ENCODE measurements at places on chromosomes 12 and 14. TPM values are rescaled to one million over a fixed set of nuclear protein-coding genes. Genes with fewer than 3 reads are reported as not detected.

DNA sequence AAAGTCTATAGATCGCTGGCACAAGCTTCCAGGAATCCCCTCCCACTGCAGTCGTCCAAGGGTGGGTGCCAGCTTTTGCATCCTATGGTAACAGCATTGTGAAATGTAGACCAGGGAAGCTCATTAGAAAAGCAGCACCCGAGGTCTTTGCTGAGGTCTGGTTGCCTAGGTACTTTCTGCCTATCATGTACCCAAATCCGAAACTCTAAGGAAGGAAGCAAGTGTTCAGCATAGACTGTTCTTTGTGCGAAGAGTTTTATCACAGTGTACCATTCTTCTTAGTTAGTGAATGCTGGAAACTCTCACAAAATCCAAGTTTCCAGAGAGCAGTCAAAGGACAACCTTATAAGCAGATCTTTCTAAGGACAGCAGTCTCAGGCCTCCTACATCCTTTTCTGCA, 1532.7 kb upstream of the TMEM132C start:
- DNase-seq: no peak

- no peak for DNase-seq
Measured at GRCh38 chr12:1880153-1880845, 38.2 kb downstream of the CACNA2D4 start.

DNA sequence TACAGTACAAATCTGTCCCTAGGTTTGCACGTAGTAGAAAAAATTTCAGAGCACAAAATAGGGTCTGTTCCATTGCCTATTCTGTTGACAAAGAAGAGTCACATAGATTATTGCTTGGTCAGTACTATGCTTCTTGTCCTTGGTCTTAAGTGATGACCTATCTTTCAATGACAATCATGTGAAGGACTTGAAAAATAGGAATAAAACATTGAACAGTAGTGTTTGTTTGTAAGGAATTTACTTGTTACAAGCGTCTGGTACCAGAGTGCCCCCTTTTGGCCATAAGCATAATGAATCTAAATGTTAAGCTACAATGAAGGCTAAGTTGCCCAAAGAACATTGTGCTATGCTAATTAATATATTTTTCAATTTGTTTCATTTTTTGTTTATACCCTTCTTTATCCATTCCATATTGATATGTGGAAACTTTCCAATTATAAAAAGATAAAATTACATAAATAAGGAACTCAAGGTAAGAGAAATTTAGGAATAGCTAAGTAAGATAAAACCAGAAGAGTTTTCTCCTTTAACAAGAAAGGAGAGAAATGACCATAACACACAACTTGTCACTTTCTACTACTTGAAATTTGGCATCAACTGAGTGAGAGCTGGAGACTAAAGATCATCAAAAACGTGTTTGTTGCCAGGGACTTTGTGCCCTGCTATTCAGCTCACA, 204.7 kb downstream of the EPS8 start:
- no peak for DNase-seq

GRCh38 chr12:47752552-47752951, 6.1 kb downstream of the RAPGEF3 start:
- no peak for DNase-seq

DNA sequence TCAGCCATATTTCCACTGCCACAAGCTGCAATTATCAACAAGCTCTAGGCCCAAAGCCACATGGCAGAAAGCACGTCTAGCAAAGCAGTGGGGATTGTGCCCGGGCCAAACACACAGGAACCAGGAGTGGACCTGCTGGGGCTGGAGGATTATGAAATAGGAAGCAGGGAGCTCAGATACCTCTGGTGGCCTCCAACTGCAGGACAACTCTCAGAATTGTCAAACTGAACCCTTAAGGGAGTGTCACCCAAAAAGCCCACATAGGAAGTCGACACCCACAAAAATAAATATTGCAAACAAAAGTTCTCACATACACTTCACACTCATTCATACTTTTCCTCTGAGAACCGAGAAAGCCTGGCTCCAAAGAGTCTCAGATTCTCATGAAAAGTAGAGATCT, 26.1 kb downstream of the KCTD10 start:
- DNase-seq: no peak

GRCh38 chr12:74963867-74964331, 245.7 kb downstream of the KCNC2 start:
- no peak for DNase-seq

DNA sequence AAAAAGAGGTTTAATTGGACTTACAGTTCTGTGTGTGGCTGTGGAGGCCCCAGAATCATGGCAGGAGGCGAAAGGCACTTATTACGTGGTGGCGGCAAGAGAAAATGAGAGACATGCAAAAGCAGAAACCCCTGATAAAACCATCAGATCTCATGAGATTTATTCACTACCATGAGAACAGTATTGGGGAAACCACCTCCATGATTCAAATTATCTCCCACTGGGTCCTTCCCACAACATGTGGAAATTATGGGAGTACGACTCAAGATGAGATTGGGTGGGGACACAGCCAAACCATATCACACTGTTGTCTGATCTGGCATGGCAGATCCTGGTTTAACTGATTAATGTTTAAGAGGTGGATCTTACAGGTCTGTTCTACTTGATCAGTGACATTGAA, 5.6 kb downstream of the DDX47 start:
- DNase-seq: no peak

DNA sequence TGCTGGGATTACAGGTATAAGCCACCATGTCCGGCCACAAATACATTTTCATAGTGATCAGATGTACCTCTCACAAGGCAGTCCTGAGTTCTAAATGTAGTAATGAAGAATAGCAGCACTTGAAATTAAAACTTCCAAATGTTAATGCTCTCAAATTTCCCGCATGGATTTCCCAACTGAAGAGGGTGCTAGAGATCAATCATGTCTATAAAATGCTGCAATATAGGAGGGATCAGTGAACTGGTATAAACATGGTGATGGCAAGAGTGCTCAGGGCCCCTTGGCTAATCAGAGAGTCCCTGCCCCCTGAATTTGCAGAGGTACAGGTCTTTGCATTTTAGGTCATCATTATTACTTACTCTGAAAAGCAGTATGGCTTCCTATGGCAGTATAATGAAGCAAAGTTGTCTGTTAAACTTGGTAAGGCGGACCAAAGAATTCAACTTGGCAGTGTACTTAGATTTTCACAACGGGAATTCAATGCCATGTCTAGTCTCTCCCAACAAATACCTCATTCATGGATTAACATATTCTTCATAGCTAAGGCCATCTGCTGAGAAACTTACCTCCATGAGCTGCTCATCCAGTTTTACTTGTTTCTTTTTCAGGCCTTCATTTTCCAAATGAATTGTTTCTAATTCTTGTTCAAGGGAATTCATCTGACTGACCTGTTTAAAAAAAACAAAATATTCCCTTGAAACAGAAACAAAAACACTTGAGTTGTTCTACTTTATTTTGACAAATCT, 67.0 kb upstream of the SAV1 start:
- DNase-seq: no peak

DNA sequence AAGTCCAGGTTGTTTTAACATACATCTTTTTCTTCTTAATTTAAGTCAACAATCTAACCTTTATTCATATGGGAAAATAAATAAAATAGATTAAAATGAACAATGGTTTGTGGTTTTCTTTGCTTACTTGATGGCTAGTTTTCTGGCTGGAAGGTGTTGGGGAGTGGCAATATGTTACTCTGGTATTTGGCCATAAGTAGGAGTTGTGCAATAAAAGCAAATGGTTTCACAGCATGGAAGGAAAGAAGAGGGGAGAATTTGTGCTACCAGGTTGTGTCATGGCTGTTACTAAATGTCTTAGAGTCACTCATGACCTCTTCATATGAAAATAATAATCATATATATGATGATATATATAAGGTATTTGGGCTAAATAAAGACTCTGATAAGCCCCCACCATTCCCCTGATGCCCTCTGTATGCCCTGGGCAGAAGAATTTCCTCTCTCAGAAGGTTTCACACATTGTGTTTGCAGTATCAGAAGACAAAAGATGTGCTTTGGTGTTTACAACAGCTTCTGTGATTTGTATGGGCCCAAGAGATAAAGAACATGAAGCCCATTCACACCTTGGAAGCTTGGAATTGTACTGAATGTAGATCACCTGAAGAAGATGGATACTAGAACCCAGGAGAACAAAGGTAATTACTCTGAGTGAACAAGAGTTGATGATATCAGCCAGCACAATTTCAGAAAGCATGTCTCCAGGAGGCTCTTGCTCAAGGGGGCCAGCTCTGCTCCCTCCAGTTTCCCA, 160.9 kb downstream of the ALG10B start:
- no peak for DNase-seq

DNA sequence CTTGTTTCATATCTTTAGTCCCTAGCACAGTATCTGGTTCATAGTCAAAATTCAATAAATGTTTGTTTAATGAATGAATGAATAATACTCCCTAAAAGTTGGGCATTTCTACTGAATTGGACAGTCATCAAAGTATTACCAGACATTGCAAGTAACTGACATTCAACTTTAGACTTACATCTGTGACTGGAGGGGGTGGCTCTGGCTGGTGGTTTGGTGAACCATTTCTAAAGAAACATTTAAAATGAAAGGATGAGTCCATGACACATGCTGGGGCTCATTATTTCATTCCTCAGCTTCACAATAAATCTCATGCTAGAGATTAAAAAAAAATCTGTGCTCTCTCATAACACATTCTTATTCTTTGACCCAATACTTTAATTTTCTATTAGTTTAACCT, 20.6 kb upstream of the CSRNP2 start:
- no peak for DNase-seq

DNA sequence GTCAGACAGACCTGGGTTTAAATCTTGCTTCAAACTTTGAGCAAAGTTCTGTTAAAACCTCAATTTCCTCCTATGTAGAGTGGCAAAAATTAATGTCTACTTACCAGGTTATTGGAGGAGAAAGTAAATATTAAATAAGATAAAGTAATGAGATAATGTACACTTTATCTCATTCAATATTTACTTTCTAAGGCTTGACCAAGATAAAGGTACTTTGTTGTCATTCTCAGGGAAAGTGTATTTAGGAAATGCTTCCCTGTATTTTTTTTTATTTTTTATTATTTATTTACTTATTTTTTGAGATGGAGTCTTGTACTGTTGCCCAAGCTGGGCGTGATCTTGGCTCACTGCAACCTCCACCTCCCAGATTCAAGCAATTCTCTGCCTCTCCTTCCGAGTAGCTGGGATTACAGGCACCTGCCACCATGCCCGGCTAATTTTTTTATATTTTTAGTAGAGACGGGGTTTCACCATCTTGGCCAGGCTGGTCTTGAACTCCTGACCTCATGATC, 4.7 kb downstream of the FAM161B start:
- no peak for DNase-seq

DNA sequence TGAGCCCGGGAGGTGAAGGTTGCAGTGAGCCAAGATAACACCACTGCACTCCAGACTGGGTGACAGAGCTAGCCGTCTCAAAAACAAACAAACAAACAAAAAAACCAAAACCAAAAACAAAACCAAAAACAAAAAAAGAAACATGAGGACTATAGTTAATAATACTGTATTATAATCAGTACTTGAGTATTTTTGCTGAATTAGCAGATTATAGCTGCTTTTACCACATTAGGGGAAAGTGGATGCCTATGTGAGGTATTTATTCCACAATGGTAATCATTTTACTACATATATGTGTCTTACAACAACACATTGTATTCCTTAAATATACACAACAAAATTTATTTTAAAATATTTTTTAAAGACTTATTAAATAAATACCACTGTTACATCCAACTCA, 101.4 kb upstream of the PPP4R3A start:
- DNase-seq: no peak

- DNase-seq: no peak
Measured at GRCh38 chr12:131528144-131528543, 182.7 kb upstream of the SFSWAP start.

- no peak for DNase-seq
Measured at GRCh38 chr12:15435597-15435996, 113.3 kb downstream of the PTPRO start.

GRCh38 chr14:94125659-94126418, 3.6 kb downstream of the IFI27L2 start:
- DNase-seq: no peak

GRCh38 chr14:97401714-97402113, 604.5 kb downstream of the VRK1 start:
- DNase-seq: no peak

DNA sequence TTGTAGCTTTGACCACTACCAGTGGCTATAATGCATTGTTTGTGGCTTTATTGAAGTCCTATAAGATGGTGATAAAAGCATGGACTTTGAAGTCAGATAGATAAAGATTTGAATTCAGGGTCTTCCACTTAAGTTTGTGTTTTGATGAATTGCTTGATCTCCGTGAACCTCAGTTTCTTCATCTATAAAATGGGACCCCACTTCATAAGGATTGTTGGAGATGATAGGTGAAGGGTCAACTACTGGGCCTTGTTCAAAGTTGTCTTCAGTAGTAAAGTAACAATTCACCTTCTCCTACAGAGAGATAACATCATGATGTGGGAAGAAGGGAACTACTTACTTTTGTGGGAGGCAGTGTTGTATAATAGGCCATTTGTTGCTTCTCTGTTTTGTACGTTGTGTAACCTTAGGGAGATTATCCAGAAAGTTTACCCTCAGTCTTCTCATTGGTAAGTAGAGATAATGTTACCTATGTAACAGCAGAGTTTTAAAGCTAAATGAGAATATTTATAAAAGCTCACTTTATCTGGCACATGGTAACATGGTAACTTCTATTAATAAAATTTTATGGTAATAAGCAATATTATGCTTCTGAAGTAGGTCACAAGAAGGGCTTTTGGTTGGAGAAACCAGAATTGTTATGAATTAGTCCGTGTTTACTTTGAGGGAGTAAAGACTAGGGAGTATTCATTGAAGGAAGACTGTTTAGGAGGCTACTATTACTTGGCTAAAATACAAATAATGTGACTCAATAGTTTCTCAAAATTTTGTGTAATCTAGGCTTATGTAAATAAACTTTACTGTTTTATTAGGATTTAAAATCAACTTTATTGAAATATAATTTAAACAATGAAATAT, 15.1 kb downstream of the ADIPOR2 start:
- no peak for DNase-seq

DNA sequence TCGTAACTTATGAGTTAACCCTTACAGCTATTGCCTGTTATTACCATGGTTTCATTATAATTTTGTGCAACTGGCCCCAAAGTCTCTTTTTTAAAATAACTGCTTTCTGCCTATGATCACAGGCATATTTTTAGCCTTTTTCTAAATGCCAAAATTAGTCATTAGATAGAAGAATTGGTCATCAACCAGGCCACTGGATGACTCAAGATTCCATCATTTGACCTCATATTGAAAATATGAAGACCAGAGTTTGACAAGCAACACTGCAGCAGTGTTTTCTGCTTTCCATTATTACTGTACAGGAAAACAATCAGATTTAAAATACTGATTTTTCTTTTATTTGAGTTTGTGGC, 54.7 kb upstream of the OTOGL start:
- no peak for DNase-seq

GRCh38 chr14:42965512-42965911, 1358.8 kb downstream of the LRFN5 start:
- DNase-seq: no peak

The GPD1 gene
- 0.16 TPM for total RNA-seq

The TSPAN8 gene
- not detected for total RNA-seq

The DNAJC22 gene
- total RNA-seq: 0.35 TPM

The EID3 gene
- 3.0 TPM for total RNA-seq

The ASB8 gene
- 21.5 TPM for total RNA-seq

The ERC1 gene
- 37.9 TPM for total RNA-seq

Measured in neural crest cell (in vitro differentiated cells).